Stimulated activated CD8-positive, alpha-beta memory T cell treated with anti-CD3 and anti-CD28 coated beads, Interleukin-15, amount 100 ng/mL, for 4 hours (primary cell): ENCODE measurements at places on chromosomes 1 and 21.

- DNase-seq, result no peak
Measured at GRCh38 chr1:206930210-206930798, 8.6 kb upstream of the FCMR start.

DNA sequence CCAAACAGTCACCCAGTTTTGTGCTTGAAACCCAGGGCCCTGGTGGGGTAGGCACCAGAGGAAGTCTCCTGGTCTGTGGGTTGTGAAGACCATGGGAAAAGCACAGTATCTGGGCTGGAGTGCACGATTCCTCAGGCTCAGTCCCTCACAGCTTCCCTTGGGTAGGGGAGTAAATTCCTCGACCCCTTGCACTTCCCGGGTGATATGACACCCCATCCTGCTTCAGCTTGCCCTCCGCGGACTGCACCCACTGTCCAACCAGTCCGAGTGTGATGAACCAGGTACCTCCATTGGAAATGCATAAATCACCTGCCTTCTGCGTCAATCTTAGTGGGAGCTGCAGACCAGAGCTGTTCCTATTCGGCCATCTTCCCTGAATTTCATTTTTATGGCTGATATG, 133.9 kb upstream of the KCTD3 start:
- no peak for DNase-seq

- DNase-seq, result no peak
Measured at GRCh38 chr1:54471588-54471987, 65.4 kb upstream of the SSBP3 start.

GRCh38 chr1:184748740-184749139, 5.9 kb downstream of the EDEM3 start:
- no peak for DNase-seq

- no peak for DNase-seq
Measured at GRCh38 chr1:183630748-183631147, 4.8 kb downstream of the ARPC5 start.
